Natural killer cell (primary cell): ENCODE measurements at places on chromosomes 16 and 17. TPM values are rescaled to one million over a fixed set of nuclear protein-coding genes. Genes with fewer than 3 reads are reported as not detected.

DNA sequence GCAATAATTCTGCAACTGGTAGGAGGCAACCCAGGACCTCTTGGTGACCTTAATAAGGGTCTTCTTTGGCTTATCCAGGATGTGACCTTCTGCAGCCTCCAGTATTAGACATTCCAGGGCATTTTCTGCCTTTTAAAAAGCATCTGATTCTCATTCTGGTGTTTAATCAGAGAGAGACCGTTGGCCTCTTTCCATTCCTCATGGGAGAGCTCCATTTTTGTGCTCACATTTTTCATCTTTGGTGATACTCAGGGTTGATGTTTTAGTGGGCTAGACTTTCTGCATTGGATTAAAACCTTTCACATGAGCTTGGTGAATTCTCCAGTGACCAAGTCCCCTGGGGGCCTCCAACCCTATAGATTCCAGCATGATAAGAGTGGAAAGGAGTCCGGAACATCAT is 150.2 kb upstream of the CACNG5 start:
- no peak overlapping the region for H3K4me3 ChIP-seq
- H3K27me3 ChIP-seq, result no peaks in the 10 kb centered on the region
- H3K36me3 ChIP-seq, result peaks cover 2% of the 10 kb centered on the region
- H3K27ac ChIP-seq, result no peak overlapping the region

DNA sequence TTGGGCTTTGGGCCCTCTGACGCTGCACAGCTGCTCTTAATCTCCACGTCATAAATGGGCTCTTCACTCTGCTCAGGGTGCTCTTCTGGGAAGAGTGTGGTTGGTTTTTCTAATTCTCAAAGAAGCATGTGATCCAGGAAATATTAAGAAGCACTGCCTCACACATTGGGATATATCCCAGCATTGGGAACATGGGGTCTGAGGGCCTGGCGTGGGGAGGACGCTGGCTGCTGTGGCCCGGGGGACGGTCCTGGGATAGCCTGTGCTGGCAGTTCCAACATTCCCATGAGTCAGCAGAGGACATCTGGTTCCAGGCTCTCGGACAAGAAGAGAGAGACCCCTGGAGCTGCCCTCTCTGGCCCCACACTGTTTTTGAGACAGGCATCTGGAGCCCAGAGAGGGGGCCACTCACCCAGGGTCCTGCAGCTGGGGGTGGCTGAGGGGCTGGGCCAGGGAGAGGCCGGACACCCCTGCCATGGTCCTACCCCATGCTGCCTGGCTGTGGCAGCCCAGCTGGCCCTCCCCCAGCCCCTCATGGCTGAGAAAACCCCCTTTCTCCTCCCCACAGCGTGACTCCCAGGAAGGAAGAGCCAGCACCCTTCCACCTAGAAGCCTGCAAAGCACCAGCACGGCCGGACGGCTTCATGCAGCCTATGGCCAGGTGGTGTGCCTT is 58.8 kb downstream of the NT5M start:
- no peak overlapping the region for H3K27ac ChIP-seq
- peaks cover 20% of the 10 kb centered on the region for H3K4me1 ChIP-seq
- no peak for DNase-seq
- no peak overlapping the region for H3K4me3 ChIP-seq
- H3K27me3 ChIP-seq, result no peaks in the 10 kb centered on the region

Gene ITGAD
- 1.0 TPM for total RNA-seq

DNA sequence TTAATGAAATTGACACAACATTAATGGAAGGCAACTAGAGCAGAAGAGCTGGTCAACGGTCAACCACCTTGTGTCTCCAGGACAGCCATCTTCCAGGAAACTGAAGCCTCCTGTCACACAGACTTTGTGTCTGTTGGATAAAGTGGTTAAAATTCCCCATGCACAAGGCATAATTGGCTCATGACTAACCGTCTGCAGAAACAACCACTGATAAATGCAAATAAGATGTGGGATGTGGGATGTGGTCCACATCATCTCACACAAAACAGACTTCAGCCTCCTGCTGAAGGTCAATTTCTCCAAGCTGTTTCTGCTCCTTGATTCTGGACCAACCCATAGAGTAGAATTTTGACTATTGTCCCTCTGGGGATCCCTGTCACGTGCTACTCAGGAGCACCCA is 26.9 kb upstream of the XYLT1 start:
- no peaks in the 10 kb centered on the region for H3K36me3 ChIP-seq
- no peaks in the 10 kb centered on the region for H3K27me3 ChIP-seq
- no peak overlapping the region for H3K27ac ChIP-seq
- no peak overlapping the region for H3K4me3 ChIP-seq
- no peak for DNase-seq

- no peak overlapping the region for H3K4me3 ChIP-seq
- no peak overlapping the region for H3K27ac ChIP-seq
- peaks cover 17% of the 10 kb centered on the region for H3K4me1 ChIP-seq
- DNase-seq, result no peak
- H3K27me3 ChIP-seq, result no peaks in the 10 kb centered on the region
- no peaks in the 10 kb centered on the region for H3K36me3 ChIP-seq
These were observed 2.9 kb downstream of the FXR2 start for GRCh38 chr17:7611635-7612293.

DNA sequence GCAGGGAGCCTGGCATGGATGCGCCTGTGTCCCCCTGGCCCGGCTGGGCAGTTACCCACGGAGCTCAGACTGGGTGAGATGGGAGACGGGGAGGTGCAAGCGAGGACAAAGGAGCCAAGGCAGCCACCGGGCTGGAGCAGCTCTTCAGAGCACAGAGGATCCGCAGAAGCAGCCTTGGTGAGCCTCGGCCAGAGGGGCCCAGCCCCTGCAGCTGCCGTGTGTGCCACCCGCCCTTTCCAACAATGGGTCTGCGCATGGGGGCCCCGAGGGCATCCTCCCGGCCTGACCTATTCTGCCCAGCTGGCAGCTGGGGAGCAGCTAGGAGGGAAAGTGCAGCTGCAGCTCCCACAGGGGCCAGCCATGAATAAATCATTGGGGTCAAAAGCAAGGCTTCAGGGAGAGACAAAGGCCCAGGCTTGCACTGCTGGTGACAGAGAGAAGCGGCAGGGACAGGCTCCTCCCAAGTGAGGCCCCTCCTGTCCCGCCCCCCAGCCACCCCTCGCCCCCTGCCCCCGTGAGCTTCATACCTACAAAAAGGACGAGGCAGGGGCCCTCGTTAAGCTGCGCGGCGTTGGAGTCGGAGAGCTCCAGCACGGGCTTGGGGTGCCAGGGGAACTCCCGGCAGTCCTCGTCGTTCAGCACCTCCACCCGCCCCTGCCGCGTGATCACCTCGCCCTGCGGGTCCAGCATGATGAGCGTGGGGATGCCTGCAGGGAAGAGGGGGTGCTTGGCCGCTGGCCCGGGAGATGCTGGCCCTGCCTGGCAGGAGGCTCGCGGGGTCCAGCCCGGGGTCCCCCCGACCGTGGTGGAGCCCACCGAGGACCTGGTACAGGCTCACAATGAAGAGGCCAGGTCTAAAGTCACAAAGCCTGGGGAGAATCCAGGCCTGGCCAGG is 22.6 kb downstream of the MRM3 start:
- H3K4me1 ChIP-seq, result no peaks in the 10 kb centered on the region
- H3K36me3 ChIP-seq, result no peaks in the 10 kb centered on the region
- H3K27me3 ChIP-seq, result no peaks in the 10 kb centered on the region
- H3K27ac ChIP-seq, result no peak overlapping the region

DNA sequence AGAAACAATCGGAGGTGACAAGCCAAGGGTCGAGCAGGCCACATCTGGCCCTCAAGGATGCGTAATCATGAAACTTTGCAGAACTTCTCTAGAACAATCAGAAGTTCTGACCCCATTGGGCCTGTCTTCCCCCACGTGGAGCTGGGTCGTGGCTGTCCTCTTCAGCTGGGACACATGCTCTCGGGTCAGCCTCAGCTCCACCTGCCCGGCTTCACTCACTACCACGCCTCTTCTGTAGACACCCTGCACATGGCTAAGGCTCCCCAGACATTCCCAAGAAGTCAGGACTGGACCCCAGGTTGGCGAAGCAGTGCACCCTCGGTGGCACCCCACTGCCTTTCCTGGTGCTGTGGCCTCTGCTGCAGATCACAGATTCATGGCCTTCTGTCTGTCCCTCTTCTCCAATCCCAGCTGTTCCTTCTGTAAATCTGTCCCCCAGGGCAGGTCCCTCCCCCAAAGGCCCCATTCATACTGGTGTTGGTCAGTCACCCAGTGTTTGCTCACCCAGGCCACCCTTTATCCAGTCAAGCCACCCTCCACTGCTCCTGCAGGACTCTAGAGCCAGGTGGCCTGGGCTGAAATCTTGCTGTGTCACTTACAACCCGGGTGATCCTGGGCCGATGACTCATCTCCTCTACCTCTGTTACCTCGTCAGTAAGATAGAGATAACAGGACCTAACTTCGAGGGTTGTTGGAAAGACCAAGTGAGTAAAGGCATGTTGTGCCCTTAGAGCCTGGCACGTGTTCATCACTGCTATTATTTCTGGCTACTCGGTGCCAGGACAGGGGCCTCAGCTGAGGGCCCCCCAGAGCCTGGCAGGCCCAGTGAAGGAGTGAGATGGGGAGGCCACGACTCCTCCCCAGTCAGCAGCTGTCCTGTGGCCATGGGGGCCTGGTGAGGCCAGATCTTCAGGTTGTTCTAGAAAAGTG is 1.4 kb upstream of the SLC5A11 start:
- H3K4me3 ChIP-seq, result no peak overlapping the region
- DNase-seq, result no peak
- no peaks in the 10 kb centered on the region for H3K4me1 ChIP-seq
- no peaks in the 10 kb centered on the region for H3K27me3 ChIP-seq
- no peak overlapping the region for H3K27ac ChIP-seq

DNA sequence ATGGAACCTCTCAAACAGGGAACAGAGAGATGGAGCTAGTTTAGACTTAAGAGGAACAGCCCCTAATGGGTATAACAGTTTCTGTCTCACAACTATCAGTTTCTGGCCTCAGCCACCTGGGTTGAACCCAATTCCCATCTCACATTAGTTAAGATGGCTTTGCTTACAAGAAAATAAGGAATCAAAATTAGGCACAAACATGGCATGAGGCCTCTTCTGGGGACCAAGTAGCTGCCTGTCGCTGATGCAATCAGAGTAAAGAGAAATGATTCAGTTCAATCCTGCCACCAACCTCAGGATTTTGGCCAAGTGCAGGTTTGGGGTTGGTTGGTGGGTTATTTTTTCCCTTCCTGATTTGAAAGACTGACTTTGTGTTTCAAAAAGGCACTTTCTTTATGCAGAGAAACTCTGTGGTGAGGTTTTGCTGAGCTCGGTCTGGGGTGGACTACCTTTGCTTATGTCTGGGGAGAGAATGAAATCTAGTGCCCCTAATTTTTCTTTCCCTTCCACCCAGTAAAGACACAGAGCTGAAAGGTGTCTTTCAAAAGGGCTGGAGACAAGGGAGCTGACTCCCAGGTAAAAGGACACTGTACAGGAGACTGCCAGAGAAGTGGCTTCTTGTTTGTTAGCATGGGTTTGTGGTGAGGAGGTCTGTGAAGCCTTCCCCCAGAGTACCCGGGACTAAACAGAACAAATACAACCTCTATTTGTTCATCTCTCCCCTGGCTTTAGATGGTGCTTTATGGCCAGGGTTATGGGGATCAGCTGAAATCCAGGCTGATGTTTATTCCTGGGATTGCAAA is 44.8 kb upstream of the NFAT5 start:
- DNase-seq, result no peak
- H3K4me3 ChIP-seq, result no peak overlapping the region

Gene TOX3
- not detected for total RNA-seq

Gene CCDC144A
- 2.4 TPM for total RNA-seq

DNA sequence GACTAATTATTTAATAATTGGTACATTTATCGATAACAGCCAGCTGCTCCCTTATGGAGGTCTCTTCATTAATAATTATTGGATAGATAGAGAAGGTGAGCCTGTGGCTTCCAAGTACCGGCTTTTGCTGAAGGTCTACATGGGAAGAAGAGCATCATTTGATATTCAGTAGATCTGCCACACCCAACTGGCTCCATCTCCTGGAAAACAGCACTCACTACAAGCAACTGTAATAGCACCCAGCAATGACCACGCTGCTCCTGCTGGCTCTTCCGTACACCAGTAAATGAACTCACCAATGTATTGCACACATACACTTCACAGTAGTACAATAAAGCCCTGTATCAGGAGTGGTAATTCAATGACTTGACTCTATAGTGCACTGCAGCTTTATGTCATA is 19.5 kb downstream of the MARVELD3 start:
- no peak overlapping the region for H3K4me3 ChIP-seq
- no peaks in the 10 kb centered on the region for H3K27me3 ChIP-seq
- no peak for DNase-seq
- no peak overlapping the region for H3K27ac ChIP-seq
- H3K4me1 ChIP-seq, result no peaks in the 10 kb centered on the region

Gene MT4
- total RNA-seq, result not detected

DNA sequence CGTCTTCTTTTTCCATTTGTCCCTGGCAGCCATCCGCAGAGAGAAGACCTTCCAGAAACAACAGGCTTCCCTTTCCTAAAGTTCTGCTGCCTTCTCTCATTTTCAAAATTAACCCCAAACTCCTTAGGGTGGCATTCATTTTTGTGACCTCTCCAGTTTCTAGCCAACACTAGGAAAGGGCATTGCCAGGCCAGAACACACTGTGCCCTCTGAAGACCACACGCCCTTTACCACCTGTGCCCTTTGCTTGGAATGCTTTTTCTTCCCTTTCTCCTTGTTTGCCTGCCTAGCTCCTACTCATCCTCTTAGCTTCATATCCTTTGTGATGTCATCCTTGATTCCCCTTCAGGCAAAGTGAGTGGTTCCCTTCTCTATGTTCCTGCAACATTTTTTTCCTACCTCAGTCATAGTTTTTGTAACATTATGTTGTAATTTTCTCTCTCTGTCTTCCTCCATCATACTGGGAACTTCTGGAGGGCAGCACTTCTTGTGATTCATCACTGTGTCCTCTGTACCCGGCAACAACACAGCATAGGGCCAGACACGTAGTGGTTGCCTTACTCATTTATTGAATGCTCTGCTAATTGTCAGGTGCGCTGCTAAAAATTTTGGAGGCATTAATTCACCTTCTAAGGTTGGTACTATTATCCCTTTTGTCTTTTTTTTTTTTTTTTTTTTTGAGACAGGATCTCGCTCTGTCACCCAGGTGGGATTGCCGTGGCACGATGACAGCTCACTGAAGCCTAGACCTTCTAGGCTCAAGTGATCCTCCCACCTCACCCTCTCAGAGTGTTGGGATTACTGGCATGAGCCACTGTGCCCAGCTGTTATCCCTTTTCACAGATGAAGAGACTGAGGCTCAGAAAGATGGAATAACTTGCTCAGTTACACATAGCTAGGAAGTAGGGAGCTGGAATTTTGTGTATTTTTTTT is 1.0 kb downstream of the KAT8 start:
- no peak for DNase-seq
- peaks cover 22% of the 10 kb centered on the region for H3K4me1 ChIP-seq
- H3K27me3 ChIP-seq, result no peaks in the 10 kb centered on the region
- H3K4me3 ChIP-seq, result peak overlapping the region; percentile 39

DNA sequence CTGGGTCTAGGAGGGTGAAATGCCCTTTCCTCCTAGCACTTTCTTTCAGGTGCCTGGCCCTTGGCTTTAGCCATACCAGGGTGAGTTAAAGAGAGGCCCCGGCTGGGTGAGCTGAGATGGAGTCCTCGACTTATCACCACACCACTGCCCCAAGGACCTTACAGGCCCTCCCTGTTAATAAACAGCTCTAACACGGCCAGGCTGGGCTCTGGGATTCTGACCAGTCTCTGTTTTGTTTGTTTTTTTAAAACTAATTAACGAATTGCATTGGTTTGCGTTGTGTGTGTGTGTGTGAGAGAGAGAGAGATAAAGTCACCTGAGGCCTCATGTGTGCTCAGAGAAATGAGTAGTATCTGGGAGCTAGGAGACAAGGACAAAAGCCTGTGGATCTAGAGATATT is 14.3 kb downstream of the MYL4 start:
- no peak overlapping the region for H3K27ac ChIP-seq
- peaks cover 32% of the 10 kb centered on the region for H3K4me1 ChIP-seq
- H3K36me3 ChIP-seq, result no peaks in the 10 kb centered on the region

GRCh38 chr17:74213861-74214391 is 555 bp downstream of the TTYH2 start:
- H3K4me3 ChIP-seq, result peak overlapping the region; percentile 45
- peaks cover 55% of the 10 kb centered on the region for H3K4me1 ChIP-seq
- no peaks in the 10 kb centered on the region for H3K27me3 ChIP-seq
- DNase-seq, result no peak
- peaks cover 13% of the 10 kb centered on the region for H3K36me3 ChIP-seq
